CD4-positive, alpha-beta T cell treated with Interferon alpha-2 for 1 hour (primary cell): ENCODE measurements at places on chromosomes 2 and 18.

GRCh38 chr2:109720380-109721106 is 73.6 kb upstream of the RGPD5 start:
- no peak for DNase-seq

GRCh38 chr2:171044416-171044815 is 115.4 kb downstream of the GORASP2 start:
- no peak for DNase-seq

- no peak for DNase-seq
Measured at GRCh38 chr2:235168174-235168979, 216.6 kb downstream of the SH3BP4 start.

- no peak for DNase-seq
Measured at GRCh38 chr18:8627107-8627472, 17.9 kb downstream of the RAB12 start.

- peak; percentile 23 for DNase-seq
Measured at GRCh38 chr2:170361090-170361936, 183.4 kb downstream of the MYO3B start.

DNA sequence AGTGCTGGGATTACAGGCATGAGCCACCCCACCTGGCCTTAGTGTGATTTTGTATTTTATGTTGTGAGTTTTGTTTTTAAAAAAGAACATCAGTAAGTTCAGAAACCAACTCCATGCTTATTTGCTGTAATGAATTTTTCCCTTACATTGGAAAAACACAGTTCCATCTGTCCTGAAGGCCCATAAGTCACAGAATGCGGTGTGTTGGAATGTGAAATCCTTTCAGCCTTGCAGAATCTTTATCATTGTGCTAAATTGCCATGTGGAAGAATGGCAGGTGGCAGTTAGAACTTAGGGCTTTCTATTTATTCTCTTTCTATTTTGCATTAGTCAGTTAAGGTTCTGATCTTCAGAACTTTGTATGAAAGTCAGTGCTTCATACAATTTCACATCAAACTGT is 52.6 kb downstream of the NEDD4L start:
- DNase-seq = no peak

GRCh38 chr18:76373297-76373696 is 121.7 kb downstream of the ZNF516 start:
- no peak for DNase-seq

DNA sequence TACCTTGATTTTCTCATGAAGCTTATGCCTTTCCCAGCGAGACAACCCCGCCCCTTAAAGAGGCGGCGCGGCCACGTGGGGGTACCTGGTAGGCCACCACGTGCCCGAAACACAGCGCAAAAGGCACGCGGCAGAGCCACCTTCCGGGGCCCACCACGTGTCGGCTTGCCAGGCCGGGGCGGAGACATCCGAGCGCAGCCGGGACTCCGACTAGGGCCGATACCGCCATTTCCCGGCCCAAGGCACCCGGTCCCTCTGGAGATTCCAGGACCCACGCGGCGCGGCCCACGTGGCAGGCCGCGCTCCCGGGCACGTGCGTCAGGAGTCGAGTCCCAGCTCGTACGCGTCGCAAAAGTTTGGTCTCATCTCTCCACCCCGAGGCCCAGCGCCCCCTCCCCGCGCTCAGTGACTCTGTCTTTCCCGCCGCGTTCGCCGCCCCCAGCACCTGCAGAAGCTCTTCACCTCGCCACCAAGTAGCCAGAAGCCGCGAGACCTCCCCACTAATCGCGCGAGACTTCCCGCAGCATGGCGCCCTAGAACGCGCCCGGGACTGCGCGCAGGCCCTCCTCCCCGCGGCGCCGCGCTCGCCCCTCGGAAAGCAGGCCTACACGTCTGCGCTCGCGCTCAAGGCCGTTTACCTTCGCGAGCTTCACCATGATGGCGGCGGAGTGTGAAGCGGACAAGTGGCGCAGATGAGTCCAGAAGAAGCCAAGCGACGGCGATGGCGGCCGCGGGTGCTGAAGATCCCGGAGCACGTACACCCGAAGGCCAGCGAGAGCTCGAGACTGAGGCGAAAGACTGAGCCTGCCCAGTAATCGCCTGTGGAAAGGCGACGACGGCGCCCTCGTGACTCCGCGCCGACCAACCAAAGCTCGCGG is at the start of gene NCL:
Gene NCL, minus strand, starts transcription at position 787 of the 878 bp plus-strand sequence. Its CDS starts 131 bp downstream, at position 656.
- DNase-seq = peak; percentile 90

DNA sequence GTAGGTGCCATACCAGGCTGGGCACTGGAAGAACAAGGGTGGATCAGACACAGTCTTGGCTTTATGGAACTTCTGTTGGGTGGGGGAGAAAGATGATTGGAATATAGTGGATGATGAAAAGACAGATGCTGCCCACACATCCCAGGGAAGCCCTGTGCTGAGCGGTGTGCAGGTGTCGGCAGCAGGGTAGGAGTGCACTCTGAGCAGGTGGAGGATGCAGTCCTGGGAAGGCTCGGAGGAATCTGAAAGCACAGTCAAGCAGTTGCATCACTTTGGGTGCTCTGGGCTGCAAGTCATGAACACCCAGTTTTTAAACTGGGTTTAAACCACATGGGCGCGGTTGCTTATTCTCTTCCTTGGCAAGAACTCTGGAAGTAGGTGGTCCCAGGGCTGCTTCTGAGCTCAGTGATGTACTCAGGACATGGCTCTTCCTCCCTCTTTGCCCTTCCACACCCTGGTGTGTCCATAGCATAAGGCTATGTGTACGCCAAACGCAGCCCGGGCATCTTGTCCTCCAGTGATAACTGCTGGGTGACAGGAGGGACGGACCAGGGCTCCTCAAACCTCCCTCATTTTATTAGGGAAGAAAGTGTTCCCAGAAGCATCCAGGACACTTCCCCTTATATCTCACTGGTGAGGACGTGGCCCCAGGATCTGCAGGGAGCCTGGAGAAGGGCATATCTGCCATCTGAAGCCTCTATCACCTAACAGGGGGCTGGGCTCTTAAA is 84.0 kb downstream of the SH3RF3 start:
- no peak for DNase-seq

DNA sequence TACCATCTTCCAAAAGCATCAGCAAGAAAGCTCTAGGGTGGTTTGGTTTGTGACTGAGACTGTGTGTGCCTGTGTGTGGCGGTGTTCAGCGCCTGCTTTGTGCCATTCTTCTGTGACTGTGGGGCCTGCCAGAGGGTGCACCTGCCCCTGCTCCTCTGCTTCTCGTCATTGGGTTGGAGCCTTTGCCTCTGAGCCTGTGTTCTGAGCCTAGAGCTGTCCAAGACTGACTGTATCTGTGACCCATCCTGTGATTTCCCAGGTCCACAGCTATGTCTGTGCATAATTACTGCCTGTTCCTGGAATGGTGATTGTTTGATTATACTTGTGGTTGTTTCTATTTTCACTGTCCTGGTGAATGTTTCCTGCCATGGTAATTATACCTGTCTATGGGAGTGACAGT is 57.1 kb upstream of the KLHL29 start:
- DNase-seq = no peak

- DNase-seq = no peak
Measured at GRCh38 chr2:127142663-127143630, 36.0 kb upstream of the BIN1 start.

DNA sequence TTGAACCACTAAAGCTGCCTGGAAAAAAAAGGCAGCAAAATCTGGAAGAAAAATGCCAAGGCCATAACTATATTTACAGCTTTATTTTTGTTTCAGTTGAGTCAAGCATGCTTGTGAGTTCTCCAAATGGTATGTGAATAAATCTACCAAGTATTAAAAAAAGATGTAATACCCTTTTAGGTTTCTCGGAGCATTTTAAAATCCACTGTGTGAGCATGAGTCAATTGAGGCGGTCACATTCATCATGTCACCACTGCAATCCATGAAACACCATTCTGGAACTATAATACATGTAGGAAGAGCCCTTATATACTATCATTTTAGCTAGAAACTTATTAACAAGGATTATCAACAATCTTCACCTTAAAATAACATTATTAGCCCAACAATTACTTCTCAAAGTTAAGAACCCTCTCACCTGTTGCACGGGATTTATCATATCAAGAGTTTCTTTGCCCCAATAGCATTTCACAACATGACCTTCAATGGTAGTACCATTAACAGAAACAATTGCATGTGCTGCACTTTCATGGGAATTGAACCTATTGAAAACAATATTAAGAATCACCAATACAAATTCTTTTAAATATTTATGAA is 24.2 kb upstream of the C2orf42 start:
- DNase-seq = no peak

DNA sequence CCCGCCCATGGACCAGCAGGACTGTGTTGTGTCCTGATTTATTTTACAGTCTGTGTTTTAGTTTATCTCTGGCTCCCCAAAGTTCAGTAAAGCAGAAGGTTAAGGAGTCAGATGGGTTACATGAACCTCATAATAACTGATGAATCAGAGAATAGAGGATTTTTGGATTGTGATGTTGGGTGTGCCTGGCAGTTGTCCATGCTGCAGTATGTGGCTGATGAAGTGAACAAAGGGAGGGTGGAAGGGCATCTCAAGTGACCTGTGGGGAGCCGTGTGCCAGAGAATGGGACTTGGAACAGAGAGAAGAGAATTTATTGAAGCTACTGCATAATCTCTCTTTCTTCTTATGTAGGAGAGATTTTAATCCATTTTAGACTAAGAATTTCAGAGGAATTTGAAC is 145.5 kb downstream of the MAP4K4 start:
- no peak for DNase-seq

DNA sequence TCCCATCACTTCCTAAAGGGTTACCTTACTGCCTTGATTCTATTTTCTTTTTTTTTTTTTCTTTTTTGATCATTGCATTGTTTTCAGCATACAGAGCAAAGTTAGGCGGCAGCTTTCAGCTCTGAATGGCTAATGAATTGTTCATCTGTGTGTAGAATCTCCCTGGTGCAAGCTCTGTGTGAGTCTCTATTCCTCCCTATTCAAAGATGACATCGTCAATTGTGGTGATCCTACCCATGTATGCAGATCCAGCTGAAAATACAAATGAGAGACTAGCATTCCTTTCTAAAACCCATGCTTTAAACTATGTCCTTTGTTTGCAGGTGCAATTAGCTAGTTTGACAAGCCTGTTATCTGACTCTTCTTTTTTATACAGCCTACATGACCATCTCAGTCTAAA is 539.0 kb downstream of the ARHGAP15 start:
- DNase-seq = no peak

DNA sequence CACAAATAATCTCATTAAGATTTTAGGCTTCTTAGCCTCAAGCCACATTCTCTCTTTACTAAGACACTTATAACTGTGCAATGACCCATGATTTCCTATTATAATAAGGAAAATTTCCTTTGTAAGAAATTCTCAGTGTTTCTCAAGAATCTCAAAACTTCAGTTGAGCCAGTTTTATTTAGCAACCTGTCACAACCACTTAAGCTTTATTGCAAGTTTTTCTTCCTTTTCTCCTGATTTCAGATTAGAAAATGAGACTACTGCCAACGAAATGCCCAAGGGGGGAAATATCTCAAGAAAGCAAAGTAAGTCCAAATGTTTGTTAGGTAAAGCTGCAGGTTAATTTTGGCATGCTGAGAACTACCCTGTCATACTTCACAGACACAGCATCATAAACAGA is 178.5 kb downstream of the THADA start:
- no peak for DNase-seq

DNA sequence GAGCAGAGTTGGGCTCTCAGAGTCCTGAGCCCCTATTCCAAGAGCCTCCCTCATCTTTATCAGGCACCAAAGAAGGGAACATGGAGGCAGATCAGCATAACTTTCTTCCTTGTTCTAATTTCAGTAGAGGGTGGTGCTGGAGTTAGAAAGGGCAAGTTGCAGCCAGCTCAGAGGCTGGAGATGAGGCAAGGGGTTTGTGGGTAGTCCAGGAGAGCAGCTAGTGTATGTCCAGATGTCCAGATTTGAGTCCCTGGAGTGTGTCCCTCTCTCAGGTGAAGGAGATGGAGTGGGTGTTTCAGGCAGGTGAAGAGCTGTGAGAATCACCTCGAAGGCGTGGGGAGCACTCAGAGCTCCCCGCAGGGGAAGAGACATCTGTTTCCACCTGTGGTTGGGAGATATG is 478 bp upstream of the PRKAG3 start:
- DNase-seq = no peak

GRCh38 chr2:216873573-216873972 is 13.7 kb upstream of the TNP1 start:
- DNase-seq = no peak

DNA sequence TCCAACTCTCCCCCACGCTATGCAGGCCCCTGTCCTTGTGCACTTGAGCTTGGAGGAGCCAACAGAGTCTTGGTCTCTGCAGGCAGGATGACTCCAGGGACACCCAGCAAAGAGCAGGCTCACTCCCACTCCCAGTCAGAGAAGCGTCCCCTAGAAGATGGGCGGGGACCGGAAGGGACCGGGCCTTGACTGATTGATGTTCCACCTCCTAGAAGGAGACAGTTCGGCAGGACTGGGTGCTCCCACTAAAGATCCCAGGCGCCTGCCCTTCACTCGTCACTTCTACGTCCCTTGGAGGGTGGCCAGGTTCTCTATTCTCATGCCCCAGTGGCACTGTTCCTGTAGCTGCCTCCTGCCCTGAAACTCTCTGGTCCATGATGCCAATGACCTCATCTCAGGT is 3.2 kb upstream of the SP100 start:
- no peak for DNase-seq

DNA sequence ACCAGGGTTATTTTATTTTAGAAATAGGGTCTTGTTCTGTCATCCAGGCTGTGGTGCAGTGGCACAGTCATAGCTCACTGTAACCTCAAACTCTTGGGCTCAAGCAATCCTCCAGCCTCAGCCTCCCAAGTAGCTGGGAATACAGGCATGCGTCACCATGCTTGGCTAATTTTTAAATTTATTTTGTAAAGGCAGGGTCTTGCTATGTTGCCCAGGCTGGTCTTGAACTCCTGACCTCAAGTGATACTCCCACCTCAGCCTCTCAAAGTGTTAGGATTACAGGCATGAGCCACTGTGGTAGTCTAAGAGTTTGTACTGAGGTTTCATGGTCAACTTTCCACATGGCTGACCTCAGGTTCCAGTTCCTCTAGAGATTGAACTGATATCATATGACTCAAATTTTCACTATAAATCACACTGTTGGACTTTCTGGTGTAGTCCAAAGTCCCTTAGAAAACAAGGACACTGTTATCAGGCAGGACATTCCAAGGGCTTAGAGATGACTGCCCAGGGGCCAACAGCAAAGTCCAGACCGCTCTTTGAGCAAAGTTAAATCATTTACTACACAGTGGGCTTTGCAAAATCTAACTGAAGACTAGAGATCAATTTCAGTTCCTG is 82.0 kb upstream of the MEX3C start:
- DNase-seq = no peak

DNA sequence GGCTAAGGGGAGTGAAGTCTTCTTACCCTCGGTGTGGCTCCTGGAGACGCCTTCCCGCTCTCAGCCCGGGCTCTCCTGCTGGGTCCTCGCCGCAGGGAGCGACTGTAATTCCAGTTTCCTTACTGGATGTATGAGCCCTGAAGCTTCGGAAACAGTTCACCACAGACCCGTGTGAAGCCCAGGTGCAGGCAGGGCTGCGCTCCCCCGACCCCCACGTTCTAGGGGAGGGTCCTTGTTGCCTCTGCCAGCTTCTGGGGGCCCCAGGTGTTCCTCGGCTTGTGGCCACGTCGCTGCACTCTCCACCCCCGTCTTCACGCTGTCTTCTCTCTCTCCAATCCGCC is 5.1 kb upstream of the ASB1 start:
- DNase-seq = no peak

- DNase-seq = peak; percentile 72
Measured at GRCh38 chr2:176126929-176127773, 2.4 kb upstream of the HOXD8 start.

- DNase-seq = no peak
Measured at GRCh38 chr2:239327536-239328350, 73.1 kb downstream of the HDAC4 start.
